Heart left ventricle (tissue), 16 donors: ENCODE measurements at places on chromosomes 16 and 17. TPM values are rescaled to one million over a fixed set of nuclear protein-coding genes. Genes with fewer than 3 reads are reported as not detected.

DNA sequence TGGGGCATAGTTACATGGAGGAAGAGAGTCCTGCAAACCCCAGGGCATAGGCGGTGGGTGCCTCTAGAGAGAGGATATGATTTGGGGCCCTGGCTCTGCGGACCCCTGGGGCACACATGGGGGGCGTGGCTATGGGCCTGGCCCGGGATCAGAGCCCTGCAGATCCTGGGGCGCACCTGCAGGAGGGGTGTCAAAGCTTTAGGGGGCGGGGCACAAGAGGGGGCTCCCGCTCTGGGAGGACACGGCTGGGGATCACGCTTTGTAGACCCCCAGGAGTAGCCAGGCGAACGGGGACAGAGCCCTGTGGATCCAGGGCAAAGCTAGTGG lies 497 bp downstream of the BCL7C start:
- DNase-seq, result no peak

- no peak for DNase-seq
These were observed 72.8 kb downstream of the WIPI1 start for GRCh38 chr17:68384471-68384870.

DNA sequence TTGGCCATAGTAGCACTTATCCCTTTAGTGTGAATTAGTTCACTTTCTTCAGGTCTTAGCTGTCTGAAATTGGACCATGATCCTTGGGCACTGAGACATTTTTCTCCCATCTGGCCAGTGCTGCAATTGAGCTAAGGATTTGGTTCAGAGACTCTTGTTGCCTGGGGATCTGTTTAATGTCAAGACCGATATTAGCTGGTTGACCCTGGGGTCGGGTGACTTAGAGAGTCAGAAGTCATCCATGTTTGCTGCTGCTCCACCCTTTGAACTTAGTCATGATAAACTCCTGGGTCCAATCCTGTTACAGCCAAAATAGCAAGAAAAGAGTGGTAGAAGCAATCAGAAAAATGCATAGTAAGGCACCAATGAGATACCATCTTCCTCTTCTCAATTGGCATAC lies 45.8 kb upstream of the TOX3 start:
- DNase-seq, result no peak

- no peak for DNase-seq
These were observed 52.4 kb upstream of the ENDOV start for GRCh38 chr17:80362428-80363119.

The TMEM100 gene
- 4.1 TPM for polyA plus RNA-seq

DNA sequence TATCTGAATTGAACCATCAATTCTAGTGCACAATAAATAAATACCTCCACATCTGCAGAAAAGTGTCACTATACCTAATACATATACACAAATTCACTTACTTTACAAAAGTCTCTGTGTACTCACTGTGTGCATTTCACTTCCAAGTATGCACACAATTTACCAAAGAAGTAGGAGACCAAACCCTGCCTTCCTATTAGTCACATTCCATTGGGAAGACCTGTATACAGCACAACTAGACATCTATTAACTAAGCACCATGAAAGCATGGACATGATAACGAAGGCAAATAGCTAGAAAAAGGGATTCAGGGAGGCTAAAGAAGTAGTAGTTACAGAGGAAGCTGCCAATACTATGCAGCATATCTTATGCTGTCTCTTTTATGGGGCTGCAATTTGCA lies 139.5 kb downstream of the SNX11 start:
- no peak for DNase-seq

The HIGD1B gene
- polyA plus RNA-seq, result 30.9 TPM

The TPPP3 gene
- polyA plus RNA-seq, result 20.1 TPM

GRCh38 chr17:63138713-63139112 lies 172.7 kb downstream of the TANC2 start:
- no peak for DNase-seq

- DNase-seq, result no peak
These were observed 20.7 kb downstream of the PGS1 start for GRCh38 chr17:78399028-78399692.

The KREMEN2 gene
- not detected for polyA plus RNA-seq

The CRYBA1 gene
- polyA plus RNA-seq, result not detected

DNA sequence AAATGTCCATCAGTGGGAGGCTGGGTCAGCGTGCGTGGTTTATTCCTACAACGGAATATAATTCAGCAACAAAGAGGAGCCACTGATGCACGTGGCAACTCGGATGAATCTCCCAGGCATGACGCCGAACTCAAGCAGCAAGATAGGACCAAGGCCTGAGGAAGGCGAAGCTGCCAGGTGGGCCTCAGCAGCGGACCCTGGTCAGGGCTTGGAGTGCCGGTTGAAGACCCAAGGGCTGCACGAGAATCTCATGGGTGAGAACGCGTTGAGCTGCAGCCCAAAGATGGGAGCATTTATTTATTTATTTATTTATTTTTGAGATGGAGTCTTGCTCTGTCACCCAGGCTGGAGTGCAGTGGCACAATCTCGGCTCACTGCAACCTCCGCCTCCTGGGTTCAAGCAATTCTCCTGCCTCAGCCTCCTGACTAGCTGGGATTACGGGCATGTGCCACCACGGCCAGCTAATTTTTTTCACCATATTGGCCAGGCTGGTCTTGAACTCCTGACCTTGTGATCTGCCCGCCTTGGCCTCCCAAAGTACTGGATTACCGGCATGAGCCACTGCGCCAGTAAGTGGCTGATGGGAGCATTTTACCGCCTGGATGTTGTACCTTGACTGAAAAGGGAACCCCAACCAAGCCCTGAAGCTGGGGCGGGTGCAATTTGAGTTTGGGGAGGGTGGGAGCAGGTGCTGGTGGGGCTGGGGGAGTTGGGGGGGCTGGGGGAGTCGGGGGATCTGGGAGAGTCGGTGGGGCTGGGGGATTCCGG lies 18.1 kb upstream of the BAHCC1 start:
- DNase-seq, result no peak
